Suppressor macrophage treated with lipopolysaccharide for 1 hour (primary cell): ENCODE measurements at places on chromosomes 2 and 18.
A peak's percentile ranks its signal among the peaks of the same experiment; 100 is the strongest.

- DNase-seq, result peak; percentile 54
Measured at GRCh38 chr18:51278045-51278649, 80.7 kb upstream of the MEX3C start.

DNA sequence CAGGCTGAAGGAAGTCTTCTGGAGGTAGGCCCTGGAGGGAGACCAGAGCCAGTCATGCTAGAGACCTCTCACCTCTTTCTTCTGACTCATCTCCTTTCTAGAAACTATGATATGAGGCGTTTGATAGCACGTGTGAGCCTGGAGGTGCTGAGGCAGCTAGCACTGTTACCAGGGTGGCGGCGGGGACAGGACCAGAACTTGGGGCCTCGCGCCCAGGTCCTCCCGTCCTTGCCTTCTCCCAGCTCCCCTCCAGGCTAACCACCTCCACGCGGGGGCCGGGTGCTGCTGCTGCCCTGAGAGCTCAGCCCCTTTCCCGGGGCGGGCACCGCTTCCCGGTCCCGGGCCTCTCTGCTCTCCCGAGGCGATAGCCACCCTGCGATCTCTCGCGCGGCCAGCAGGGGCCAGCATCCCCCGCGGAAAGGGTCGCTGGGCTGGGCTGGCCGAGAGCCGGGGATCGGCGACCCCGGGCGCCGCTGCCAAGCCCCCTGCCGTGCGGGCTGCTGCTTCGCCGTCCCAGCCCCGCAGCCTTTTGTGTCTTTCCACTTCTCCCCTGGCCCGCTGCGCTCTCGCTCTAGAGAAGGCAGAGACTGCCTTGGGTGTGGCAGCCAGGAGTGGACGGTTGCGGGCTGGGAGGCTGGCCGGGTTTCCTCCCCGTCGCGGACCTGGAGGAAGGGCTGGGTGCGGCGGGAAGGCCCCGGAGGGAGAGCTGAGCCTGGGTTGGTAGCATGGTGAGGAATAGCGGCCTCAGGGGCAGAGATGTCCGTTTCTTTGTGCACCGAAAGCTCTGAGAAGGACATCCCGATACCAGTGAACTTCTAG is 49.1 kb downstream of the TMEM17 start:
- peak; percentile 66 for DNase-seq

DNA sequence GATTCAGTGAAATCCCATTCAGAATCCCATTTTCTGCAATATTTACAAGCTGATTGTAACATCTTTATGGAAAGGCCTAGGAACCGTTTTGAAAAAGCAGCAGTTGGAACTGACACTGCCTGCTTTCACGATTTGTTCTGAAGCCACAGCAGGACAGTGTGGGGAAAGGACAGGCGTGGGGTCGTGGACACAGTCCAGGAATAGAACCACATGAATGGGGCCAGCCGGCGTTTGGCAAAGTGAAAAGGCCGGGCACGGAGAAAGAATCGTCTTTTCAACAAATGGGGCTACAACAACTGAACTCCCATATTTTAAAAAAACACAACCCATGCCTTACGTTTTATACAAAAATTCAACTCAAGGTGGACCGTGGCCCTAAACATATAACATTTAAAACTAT is 69.8 kb downstream of the SLC66A2 start:
- DNase-seq, result no peak

DNA sequence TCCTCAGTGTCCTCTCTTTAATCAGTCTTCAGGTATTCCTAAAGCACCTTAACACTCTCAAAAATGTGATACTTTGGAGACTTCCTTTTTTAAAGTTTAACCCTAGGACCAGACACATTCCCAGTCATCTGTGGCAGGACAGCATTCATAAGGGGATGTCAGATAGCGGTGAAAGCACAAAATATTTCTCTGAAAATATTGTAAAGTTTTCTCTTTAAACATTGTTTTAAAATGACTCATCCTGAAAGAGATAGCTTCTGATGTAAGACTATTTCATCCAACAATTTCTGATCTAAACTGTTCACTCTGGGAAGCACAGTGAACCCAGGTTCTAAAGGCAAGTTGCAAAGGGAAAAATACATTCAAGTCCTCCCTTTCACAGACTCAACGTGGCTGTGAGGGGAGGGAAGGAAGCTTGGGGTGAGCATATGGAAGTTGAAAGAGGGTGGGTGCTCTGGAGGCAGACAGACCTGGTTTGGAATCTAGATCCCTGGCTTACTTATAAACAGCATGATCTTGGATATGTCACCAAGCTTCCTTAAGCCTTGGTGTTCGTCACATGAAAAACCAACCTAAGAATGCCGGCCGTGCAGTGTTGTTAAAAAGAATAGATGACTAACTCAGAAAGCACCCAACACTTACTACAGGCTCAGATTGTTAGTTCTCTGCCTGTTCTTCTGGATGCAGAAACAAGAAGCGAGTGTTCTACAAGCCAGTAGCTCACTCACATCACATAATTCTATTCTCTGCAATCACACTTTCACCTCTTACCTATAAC is 12.1 kb downstream of the GALNT14 start:
- no peak for DNase-seq

DNA sequence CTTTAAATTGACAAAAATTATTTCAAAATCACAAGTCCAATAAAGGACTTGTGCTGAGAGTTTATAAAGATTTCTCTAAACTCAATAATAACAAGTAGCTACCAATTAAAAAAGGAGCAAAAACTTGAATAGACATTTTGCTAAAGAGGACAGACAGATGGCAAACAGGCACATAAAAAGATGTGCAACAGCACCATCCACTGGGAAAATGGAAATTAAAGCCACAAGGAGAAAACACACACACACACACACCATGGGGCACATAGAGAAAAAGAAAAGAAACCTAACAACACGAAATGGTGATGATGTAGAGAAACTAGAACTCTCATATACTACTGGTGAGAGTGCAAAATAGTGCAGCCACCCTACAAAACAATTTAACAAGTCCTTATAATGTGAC is 12.6 kb upstream of the SLC9A4 start:
- DNase-seq, result no peak
